Muscle of back (tissue), 13 donors: ENCODE measurements at places on chromosomes 7 and 10.

GRCh38 chr7:22184549-22185199 lies 172.3 kb downstream of the RAPGEF5 start:
- DNase-seq, result no peak

DNA sequence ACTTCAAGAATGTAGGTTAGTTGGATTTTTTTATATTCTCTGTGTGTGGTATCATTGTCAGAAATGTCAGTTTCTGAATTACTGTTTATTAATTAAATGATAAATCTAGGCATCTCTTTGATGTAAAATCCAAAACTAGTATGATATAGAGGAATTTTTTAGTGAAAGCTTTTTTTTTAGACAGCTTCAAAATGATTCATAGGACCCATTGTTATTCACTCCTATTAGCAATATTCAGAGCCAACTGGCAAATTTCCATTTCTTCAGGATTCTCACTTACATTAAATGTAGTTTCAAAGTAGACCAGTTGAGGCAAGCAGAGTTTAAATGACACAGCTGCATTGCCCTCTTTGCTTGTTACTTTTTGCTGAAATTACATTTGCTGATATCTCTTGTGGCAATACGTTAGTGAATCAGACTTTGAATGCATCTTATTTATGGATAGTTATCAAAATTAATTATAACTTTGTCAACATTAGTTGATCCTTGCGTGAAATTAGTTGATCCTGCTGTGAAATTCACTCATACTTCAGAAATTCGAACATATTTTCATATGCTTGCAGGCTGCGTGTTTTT lies 20.3 kb downstream of the ZNF277 start:
- no peak for DNase-seq

DNA sequence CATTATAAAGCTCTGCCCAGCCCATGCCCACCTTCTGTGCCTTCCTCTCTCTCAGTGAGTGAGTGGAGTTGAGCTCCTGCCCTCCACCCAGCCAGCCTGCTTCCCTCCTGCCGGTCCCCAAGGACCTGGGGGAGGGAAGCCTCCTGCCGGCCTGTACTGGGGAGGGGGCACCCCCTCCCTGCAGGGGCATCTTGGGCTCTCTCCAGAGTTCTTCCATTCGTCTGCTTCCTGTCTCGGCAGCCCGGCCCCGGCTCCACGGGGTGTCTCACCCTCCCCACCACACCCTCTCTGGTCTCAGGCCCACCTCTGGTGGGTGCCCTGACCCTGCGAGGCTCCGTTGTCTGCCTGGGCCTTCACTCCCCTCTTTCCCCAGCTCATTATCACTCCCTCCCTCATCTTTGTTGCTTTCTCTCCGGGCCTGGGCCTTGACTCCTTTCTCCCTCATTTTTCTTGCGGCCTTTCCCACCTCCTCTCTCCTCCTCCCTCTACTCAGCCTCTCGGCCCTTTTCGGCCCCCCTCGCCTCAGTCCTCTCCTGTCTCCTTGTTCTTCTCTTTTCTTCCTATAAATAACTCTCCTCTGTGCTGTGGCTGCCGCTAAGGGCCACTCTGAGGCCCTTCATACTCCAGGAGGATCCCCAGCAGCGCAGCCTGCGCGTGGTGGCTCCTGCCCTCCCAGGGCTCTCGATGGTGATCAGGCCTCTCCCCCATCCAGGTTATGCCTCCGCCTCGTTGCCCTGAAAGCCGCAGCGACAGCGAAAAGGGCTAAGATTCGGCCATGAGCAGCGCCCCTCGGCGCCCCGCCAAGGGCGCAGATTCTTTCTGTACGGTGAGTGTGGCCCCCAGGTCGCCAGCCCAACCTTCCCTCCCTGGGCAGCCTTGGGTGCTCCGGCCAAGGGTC lies 2.1 kb downstream of the SLC4A2 start:
- no peak for DNase-seq

DNA sequence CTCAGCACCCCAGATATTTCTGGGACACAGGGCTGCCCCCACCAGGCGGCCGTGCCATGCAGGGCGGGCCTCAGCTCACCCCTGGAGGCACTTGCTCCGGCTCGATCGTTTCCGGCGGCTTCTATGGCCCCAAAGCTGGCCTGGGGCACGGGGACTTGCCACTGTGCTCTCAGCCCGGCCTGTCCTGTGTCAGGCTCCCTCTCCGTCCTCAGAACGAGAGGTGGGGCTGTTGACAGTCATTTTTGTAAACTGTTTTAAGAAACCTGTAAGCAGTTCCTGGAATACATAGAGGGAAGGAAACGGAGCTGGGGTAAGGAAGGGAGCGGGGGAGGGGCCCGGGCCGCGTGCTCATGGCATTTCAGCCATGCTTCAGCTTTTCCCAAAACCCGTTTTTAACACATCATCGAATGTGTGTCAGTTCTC lies 30.7 kb upstream of the PRKAR1B start:
- no peak for DNase-seq

GRCh38 chr10:60490013-60490412 lies 100.3 kb upstream of the ANK3 start:
- no peak for DNase-seq

GRCh38 chr7:47406801-47407129 lies 175.1 kb downstream of the TNS3 start:
- DNase-seq, result no peak

- peak; percentile 44 for DNase-seq
Measured at GRCh38 chr10:72694476-72695369, 2.8 kb downstream of the MCU start.

- DNase-seq, result peak; percentile 34
Measured at GRCh38 chr10:126336801-126337200, 51.5 kb downstream of the ADAM12 start.
